ENCODE measurements at places on chromosomes 11 and 22.

DNA sequence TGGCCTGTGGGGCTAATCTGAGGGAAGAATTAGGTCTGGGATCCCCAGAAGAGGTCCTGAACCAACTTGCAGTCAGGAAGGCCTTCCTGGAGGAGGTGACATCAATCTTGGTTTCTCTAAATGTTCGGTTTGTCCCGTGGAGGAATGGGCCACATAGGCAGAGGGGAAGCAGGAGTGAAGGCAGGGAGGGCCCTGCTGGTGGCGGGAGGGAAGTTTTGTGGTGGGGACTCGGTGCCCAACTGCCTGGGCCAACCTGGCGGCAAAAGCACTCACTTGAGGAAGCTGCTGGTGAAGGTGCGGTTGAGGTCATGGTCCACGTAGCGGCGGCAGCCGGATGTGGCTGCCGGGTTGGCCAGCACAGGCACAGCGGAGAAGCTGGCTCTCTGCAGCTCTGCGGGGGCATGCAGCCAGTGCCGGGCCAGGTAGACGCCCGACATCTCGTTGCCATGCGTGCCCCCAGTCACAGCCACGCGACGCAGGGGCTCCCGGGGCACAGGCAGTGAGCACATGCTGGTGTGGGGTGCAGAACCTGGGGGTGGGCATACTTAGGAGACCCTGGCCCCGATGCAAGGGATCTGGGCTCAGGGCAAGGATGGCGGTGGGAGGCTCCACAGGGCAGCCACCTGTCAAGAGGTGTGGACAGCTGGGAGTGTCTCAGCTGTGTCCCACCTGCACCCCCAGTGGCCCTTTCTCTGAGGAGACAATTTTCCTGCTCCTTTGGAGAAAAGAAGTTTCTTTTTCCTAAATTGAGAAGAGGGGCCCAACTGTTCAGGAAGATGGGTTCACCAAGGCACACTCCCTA is 3.8 kb downstream of the ACY3 start:
- peak; percentile 11 for DNase-seq

DNA sequence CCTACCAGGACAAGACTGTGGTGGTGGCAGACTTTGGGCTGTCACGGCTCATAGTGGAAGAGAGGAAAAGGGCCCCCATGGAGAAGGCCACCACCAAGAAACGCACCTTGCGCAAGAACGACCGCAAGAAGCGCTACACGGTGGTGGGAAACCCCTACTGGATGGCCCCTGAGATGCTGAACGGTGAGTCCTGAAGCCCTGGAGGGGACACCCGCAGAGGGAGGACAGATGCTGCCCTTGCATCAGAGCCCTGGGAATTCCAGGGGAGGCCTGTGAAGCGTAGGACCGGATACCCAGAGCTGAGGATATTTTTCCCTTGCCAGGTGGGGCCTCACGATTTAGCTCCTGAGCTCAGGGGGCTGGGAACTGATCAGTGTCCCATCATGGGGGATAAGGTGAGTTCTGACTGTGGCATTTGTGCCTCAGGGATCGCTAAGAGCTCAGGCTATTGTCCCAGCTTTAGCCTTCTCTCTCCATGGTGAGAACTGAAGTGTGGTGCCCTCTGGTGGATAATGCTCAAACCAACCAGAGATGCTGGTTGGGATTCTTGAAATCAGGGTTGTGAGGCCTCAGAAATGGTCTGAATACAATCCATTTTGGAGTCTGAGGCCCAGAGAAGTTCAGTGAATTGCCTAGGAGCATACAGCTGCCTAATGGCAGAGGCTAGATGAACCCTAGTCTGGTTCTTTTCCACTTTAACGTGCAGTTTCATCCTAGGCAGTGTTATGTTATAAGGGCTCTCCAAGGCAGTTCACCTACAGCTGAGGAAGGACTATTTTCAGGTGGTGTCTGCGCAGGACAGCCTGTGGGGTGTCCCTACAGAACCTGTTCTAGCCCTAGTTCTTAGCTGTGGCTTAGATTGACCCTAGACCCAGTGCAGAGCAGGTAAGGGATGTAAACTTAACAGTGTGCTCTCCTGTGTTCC is 19.5 kb downstream of the PIK3IP1 start:
- DNase-seq: peak; percentile 53

DNA sequence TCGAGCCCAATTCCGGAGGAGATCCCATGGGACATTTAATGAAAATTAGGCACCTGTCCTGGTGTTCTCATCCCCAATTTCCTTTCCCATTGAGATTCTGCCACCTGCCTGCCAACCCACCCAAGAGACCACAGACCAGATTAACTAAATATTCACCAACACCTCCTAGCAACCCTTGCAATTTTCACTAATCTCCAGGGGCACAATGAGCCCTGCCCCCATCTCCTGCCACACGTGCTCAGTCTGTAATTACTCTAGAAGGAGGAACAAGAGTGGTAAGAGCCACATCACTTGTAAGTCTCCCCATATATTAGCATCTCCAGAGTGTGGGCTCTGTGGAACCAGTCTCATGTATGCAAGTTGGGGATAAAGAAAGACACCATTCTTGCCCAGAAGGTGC is 38.0 kb downstream of the IL18BP start:
- DNase-seq: no peak

GRCh38 chr11:123683428-123684170 is 29.2 kb upstream of the SCN3B start:
- no peak for DNase-seq

DNA sequence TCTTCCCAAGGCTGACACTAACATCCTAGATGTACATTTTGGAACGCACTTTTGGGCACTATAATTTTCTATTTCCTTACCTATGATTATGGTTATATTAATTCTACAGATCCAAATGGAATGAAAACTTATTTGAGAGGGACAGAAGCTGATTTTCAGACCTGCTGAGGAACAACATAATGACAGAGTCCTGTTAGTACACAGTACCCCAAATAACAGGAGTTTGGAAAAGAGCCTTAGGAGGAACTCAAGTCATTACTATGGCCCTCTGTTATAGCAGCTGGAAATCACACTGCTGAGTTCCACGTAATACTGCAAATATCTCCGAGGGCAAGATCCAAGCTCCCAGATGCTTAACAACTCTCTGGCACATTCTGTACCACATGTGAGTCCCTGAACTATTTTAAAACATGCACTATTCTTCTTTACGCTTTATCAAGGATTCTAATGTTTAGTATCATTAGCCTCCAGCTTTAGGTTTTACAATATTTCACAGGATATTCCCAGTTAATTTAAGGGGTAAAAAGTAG is 1027.7 kb upstream of the CCDC90B start:
- no peak for DNase-seq

DNA sequence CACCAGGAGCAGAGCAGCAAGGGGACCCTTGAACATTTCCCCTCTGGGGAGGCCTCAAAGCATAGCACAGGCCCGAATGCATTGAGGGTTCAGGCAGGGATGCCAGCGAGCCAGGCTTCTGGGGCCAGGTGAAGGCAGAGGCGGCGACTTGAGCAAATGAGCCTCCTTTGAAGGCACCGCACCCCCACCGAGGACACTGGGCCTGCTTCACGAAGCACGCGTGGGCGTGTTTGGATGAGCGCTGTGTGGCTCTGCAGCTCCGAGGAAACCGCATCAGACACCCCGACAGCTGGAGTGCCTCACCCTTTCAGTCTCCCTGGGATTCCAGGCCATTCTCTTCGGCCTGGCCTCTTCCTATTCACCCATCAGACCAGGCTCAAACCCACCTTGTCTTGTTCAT is 301.8 kb downstream of the NTM start:
- DNase-seq: no peak

- peak; percentile 75 for DNase-seq
Measured at GRCh38 chr22:46737976-46738646, at the start of gene CERK. Gene CERK, minus strand, starts transcription at chr22:46738252. Its CDS starts 104 bp downstream, at chr22:46738148.

DNA sequence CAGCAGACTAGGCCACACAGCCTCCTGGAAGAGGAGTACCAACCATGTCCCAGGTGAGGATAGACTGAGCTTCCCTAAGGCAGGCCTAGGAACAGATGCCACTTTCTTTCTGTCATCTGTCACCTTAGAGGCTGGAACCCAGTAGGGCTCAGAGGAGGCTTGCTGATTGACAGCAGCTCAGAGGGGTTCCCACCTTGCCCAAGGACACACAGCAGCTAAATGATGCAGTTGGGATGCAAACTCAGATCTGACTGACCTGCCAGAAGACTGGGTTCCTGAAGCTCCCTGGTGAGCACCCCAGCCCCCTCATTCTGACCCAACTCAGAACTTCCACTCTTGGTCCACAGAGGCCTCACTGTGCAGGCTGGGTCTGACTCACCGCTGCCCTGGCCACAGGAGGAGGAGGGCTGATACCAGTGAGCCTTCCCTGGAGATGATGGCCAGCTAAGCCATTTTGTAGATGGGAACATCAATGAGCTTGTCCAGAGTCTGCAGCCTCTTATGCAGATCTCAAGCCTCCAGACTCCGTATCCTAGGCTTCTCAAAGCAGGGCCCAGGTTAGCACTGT is 14.0 kb downstream of the CAPN5 start:
- no peak for DNase-seq

- DNase-seq: no peak
Measured at GRCh38 chr11:47591764-47592163, 2.4 kb downstream of the C1QTNF4 start.

DNA sequence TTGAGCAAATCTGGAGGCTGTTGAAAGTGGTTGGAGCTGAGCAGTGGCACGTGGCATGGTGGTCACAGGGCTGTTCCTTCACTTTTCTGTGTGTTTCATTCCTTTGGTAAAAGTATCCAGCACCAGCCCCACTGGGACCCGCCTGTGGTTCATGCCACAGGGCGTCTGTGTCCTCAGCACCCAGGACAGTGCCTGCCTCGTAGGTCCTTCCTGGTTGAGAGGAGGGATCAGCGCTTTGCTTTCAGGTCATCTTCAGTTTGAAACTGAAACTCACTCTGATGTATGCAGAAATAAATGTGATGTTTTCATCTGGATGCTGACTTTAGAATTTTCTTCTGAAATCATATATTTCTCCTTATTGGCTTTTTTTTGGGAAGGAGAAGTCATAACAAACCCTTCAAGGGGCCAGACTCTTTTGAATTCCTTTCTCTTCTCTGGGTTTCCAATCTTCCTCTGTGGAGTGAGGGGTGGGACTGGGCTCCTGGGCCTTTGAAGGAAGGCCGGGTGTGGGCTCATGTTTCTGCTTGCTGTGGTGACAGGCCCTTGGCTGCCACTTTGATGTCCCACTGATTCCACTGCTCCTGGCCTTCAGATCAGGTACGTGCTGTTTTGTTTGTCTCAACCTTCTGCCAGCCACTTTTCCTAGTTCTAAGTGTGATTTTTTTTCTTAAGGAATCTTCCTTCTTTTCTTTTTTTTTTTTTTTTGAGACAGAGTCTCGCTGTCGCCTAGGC is 26.2 kb downstream of the TBC1D22A start:
- no peak for DNase-seq

DNA sequence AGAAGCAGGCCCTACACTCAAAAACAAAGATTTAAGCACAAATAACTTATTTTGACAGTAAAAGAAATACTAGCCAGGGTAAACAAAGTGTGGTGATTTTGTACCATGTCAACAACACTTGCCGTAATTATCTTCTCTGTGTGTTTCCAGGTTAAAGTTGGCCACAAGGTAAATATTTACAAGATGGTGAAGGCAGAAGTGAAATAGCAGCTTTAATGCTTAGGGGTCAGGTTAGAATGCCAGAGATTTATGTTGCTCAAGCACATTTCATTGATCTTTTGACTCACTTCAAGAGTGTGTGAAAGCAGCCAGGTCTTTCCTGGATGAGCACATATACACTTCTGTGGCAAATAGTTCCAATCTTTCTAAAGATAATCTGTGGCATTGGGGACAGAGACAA is 270.2 kb upstream of the LUZP2 start:
- DNase-seq: no peak

DNA sequence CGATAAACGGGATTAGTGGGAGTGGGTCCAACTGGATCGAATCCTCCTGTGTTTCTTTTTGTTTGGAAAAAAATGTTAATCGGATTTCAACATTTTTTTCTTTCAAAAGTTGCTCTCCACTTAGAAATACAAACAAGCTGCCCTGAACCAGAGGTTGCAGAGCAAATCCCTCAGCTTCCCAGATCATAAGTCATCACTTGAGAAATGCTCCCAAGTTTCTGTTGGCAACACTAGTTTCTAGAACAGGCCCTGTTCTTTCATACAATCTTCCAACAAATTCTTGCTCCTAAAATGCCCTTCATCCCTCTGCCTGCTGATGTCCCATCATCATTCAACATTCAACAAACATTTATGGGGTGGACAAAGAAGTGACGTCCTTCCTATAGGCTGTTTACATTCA is 1.3 kb upstream of the MLC1 start:
- no peak for DNase-seq

DNA sequence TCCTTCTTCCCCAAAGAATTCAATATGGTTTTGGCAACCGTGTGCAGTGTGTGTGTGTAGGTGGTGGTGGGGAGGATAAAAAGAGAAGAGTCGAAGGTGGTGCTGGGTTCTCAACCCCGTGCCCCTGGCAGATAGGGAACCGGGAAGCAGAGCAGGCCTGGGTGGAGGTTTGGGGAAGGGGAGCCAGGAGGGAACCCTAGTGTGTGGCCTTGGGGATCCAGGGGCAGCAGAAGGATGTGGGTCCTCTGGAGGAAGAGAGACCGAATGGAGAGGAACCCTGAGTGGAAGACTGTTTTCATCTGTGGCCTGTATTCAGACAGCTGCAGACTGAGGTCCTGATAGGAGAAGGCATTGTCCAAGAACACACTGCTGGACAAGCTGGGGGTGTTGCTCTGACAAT is 73.3 kb upstream of the B3GAT1 start:
- no peak for DNase-seq

- no peak for DNase-seq
Measured at GRCh38 chr11:65744026-65744698, 23.6 kb upstream of the RNASEH2C start.

DNA sequence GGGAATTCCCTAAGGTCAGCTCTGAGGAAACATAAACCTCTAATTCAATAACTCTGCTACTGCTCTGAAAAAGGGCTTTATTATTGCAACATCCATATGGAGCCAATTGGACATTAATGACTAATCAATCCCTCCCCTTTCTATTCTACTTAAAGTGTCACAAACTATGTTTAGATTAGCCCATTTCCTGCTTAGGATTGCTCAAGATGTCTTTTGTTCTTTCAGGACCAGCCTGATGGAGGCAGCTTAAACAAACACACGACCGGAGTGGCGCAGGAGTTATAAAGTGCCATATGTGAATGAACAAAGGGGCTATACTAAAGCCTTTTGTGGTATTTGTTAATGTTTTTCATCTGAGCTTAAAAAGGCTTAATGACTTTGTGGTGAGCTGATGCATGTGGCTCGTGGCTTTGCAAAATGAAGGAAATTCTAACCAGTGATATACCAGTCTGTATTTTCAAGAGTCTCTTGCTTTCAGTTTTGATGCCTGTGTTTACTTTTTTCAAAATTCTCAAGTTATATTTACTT is 354.4 kb downstream of the SOX6 start:
- DNase-seq: no peak

Measured in activated CD4-positive, alpha-beta T cell treated with anti-CD3 and anti-CD28 coated beads, Interleukin-2, amount 50 U/mL, for 1 hour (primary cell).